Karpas-422 (cell line): ENCODE measurements at places on chromosomes 2 and 18.

GRCh38 chr2:109440499-109441156, 173.1 kb downstream of the SEPTIN10 start:
- no peak for DNase-seq

- DNase-seq: no peak
Observed at GRCh38 chr2:66957198-66957597, 439.9 kb upstream of the ETAA1 start.

- no peak for DNase-seq
Observed at GRCh38 chr2:44769349-44770011, 172.0 kb upstream of the SIX3 start.

DNA sequence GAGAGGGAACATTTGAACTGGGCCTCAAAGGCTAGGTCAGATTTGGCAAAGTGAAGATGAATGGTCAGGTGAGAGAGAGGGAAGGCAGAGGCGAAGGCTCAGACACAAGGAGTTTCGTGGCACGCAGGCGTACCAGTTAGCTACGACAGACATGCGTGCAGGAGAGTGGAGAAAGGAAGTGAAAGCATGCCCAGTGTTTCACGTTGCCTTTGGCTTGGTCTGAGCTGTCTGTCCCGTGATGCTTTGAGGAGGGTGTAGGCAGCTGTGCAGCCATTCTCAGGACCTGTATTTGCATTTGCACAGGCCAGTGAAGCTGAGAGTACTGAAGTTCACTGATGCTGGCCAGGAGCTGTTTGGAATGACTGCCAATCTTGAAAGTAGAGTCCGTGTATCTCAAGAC, 69.5 kb downstream of the HNRNPLL start:
- DNase-seq: peak; percentile 97

DNA sequence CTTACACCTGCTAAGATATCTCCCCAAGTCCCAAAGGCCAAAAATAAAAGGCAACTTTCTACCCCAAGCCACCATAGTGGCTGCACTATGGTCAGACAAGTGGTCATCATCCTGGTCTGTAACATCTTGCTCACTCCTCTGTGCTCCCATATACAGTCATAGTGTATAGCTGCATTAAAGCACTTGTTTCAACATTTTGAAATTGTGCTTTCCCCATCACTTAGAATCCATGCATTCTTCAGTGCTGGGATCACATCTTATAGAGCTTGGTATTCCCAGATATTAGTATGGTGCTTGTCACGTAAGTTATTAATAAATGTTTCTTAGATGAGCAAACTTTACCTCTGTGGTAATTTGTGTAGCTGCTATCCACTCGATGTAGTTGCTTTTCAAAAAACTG, 40.4 kb upstream of the CDC42EP3 start:
- DNase-seq: no peak

GRCh38 chr2:233807966-233808935, 30.1 kb downstream of the MROH2A start:
- no peak for DNase-seq

GRCh38 chr18:11905613-11906012, 2.5 kb downstream of the MPPE1 start:
- DNase-seq: no peak

- no peak for DNase-seq
Observed at GRCh38 chr2:40213071-40213470, 238.8 kb downstream of the SLC8A1 start.

DNA sequence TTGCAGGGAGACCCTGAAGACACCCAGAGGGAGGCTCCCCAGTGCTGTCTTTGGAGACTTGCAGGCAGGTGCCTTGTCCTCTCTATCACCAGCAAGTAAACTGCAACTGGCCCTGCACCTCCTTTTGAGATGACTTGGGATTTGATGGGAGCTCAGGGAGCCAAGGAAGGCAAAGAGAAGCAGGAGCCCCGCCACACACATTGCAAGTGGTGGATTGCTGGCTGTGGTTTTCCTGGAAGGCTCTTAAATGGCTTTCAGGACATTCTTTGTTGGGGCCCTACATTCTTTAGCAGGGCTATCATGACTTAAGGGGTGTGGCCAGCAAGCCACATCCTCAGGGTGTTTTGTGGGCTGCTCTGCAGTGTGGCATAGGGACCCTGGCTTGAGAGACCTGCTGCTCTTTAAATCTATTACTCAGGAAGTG, 39.9 kb upstream of the CDC42EP3 start:
- DNase-seq: no peak
